ENCODE measurements at places on chromosomes 2 and 18.

- no peak for DNase-seq
Measured at GRCh38 chr2:118124288-118124891, 36.1 kb downstream of the INSIG2 start.

GRCh38 chr2:127661949-127662510 is 13.3 kb downstream of the LIMS2 start:
- no peak for DNase-seq

DNA sequence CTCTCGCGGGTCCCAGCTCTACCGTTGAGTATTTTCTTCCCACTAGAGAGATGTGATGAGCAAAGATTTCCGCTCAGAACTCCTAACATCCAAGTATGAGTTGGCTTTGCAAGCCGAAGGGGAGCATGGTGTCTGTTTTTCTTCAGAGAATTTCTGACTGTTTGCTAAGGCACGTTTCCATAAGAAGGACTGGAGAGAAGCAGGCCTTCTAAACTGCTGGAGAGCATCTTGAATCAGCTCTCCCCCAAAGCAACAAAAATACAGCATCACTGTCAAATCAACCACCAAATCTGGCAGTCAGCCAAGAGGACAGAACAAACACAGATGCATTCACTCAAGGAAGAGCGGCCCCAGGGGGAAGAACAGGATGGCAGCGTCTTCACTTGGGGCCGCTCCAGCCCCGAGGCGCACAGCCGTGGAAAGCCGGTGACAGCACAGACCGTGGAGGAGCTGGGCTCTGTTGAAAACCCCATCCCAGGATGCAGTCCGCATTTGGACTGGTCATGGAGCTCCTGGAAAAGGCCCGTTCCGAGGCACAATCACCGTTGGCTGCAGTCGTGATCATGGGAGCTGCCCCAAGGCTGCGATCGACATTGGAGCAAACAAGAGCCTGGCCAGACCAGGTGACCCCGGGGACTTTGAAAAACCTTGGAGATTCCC is 101.4 kb downstream of the NFATC1 start:
- DNase-seq, result peak; percentile 11

GRCh38 chr2:146312899-146313298 is 1531.9 kb upstream of the ACVR2A start:
- DNase-seq, result no peak

GRCh38 chr2:47299555-47299954 is 103.4 kb upstream of the MSH2 start:
- DNase-seq, result no peak

DNA sequence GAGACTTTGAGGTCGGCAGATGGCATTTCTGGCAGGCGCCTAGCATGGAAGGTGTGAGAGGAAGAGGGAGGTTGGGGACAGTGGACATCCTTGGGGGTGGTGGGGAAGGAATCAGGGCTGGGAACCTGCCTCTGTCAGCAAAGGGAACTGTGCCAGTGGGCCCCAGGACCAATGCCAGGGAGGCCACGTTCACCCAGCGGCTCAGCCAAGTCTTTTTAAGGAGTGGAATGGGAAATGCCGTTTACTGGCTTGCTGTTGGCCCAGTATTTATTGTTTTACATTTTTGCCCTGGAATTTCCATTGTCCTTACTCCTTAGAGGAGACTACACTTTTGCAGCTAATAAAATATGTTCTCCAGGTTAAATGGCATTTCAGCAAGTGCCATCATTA is 135.2 kb downstream of the MCFD2 start:
- DNase-seq, result no peak

- DNase-seq, result no peak
Measured at GRCh38 chr2:219028996-219029828, 12.1 kb downstream of the CFAP65 start.

GRCh38 chr2:82993609-82994008 is 1465.5 kb downstream of the SUCLG1 start:
- DNase-seq, result no peak

- DNase-seq, result no peak
Measured at GRCh38 chr2:220795705-220796104, 776.4 kb downstream of the EPHA4 start.

DNA sequence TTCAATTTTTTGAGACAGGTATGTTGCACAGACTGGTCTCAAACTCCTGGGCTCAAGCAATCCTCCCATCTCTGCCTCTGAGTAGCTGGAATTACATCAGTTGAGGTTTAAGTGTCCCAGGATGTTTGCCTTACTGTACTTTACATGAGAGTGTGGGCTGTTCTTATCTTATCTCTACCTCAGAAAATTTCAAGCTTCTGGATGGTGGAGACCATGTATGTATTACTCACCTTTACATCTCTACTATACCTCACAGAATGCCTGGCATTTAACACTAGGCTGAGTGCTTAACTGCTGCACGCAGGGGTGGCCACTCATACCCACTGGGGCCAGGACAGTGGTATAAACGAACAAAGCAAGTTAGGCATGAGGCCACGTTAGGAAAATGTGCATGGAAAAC is 272.0 kb upstream of the RAB12 start:
- DNase-seq, result no peak

DNA sequence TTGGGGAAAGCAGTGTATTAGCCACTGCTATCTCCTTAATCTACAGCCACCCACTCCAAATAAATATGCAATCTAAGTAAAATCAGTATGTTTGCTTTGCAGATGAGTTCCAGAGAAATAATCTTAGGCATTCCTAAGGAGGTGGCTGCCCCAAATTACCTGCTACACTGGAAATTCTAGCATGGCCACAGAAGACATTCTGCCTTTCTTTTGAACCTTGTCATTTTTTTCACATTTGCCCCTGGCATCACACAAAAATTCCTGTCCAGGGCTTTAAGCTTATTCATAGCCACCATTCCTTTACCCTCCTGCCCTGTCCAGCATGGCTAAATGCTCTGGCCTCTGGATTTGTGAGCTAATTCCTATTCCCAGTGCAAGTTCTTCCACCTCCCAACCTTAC is 36.8 kb upstream of the FAM124B start:
- no peak for DNase-seq

DNA sequence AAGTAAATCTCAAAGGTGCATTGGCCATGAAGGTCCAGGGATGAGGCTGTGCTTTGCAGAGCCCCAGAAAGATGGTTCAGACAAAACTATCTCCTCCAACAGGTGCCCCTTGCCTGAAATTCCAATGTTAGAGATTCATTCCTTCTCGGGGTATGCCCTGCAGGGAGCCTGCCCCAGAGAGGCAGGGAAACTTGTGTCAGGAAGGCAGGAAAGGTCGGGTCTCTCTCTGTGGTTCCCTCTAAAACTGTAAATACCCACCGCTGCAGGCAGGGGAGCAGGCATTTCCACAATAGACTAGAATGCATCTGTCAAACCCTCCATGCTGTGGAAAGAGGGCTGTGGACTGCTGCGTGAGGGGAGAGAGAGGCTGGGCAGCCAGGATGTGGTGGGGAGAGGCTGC is 207.8 kb upstream of the SMAD2 start:
- DNase-seq, result no peak

DNA sequence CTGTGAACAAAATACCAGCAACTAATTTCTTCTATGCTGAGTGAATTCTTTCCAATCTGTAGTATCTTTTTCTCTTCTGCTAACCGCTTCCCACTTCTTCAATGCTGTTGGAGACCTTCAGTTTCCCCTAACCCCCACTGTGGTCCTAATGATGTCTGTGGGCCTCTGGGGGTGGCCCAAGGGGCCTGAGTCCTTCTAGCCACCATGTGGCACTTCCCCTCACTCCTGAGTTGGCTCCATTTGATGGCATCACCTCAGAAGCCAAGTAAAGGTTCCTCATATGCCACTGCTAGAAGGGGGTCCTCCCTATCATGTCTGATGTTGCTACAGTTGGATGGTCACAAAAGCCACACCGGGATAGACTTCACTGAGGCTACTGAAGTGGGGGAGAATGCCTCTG is 37.5 kb downstream of the ARHGAP25 start:
- DNase-seq, result no peak

DNA sequence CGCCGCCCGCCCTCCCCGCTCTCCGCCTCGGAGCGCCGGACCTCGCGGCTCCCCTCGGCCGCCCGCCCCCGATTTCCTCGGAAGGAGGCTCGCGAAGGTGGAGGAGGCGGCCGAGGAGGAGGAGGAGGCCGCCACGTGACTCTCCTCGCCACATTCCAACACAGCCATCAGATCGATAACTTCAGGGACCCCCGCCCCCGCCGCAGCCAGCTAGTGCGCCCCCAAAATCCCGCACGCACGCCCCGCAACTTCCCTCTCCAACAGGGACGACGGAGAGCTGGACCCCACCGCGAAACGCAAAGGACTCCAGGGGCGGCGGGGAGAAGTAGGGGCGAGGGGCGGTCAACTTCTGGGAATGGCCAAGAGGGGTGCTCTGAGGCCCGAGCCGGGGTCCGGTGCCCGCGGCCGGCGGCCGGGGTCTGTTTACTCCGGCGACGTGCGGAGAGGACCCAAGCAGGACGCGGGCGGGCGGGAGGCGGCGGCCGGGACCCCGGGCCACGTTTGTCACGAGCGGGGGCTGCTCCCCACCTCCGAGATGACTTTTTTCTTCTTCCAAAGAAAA is 2.0 kb downstream of the ZNF521 start:
- peak; percentile 23 for DNase-seq

DNA sequence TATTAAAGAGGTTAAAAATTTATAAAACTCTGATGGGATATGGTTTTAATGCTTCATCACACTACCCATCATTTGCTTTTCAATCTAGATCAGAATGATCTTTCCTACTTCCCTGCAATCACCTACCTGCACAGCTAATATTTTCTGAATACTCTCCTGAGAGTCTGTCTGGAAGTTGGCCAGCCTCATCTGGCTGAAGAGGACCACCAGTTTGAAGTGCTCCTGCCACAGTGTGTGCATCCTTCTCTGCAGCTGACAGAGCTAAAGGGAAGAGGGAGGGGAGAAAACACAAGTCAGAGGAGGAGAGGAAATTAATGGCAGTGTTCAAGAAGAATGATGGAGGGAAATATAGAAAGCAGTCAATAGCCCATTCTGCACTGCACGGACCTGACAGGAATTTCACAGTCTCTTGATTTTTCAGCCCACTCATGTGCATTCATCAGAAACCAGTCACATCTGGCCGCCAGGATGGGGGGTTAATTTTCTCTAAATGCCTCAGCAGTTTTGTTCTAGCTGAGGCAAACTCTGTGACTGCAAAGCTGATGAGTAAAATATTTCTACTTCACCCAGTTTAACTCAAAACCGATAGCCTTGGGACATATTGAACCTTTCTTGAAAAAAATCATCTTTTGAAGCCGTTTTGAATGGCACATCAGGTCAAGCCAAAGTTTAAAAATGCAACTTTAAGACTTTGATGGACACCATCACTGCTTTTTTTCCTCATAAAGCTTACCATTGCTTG is 201.8 kb upstream of the KLHL14 start:
- no peak for DNase-seq

DNA sequence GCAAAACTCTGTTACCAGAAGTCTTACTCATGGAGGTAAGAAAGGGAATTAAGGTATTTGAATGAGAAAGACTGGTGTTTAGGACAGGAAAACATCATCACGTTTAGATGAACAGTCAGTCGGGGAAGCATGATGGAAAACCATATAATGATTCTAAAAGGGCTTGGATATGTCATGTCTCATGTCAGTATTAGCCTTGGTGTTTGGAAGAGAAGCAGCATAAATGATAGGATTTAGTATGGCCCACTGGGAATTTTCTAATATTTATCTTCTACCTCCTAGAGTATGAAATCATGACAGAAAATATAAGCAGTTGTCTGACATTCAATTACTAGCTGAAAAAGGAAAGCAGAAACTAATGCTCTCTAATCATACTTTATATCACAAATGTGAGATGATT is 1643.6 kb upstream of the CELF4 start:
- DNase-seq, result no peak

- DNase-seq, result no peak
Measured at GRCh38 chr2:189302274-189302948, 122.8 kb upstream of the COL5A2 start.

DNA sequence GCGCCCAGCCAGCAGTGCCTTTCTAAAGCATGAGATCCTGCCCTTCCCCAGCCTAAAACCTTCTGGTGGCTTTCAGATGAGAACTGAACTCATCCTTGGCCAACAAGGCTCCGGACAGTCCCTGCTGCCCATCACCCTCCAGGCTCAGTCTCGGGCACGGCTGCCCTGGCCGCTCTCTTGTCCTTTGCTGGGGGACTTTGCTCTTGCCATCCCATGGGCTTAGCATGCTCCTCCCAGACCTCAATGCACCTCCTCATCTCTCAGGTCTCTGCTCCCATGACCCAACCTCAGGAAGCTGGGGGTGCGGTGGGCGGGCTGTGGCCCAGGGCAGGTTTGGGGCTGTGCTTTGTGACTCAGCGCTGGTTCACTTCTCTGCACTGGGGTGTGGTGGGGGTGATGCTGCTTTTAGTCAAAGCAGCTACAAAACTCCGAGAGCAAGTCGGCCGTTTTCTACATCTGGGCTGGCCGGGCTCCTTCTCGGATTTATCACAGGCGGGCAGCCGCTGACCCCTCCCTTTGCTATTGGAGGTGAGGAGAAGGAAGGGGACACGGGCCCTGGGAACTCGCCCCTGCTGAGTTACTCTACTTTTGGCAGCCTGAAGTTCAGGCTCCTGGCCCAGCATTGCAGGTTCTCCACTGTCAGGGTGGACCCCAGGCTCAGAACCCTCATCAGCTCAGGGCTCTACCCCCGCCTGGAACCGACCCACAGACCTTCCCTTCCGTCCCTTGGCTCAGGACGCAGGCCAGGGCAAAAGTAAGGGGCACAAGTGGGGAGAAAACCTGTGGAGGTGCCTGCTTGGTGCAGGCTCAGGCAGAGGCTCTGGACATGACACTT is 90.6 kb upstream of the TAF1B start:
- DNase-seq, result no peak

DNA sequence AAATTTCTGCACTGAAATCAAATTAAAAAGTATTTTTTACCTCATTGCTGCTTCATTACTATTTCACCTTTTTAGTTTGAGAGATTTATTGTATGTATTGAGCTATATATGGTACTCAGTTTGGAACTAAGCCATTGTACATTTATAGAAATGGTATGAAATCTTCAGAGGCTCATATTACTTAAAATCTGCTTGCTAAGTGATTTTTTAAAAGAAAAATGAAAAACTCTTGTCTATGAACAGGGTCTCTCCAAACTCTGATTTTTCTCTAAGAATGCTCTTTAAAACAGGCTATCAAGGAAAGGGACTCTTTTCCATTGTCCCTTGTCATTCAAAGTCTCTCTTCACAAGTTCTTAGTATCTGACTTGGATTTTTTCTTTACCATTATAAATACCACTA is 31.8 kb downstream of the C1D start:
- DNase-seq, result no peak

DNA sequence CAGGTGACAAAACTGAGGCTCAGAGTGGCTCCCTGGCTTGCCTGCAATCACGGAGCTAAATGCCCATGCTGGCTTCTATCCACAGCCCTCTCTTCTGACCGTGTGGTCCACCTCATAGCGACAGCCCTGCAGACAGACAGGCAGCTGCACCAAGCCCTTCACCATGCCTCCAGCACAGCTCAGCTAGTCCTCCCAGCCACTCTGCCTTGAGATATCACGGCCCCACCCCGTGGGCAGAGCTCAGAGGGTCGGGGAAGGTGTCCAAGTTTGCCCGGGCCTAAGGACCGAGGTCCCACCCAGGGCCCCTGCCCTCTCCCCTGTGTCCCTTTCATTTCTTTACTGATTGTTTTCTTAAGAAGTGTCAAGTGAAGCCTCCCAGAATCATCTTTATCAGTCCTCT is 128.2 kb upstream of the GLI2 start:
- no peak for DNase-seq

All from hippocampal formation (tissue), 2 donors.